GM13976 (cell line): ENCODE measurements at places on chromosomes 3 and 15.

GRCh38 chr3:195774917-195775316 lies 36.8 kb downstream of the MUC4 start:
- peak; percentile 47 for DNase-seq

DNA sequence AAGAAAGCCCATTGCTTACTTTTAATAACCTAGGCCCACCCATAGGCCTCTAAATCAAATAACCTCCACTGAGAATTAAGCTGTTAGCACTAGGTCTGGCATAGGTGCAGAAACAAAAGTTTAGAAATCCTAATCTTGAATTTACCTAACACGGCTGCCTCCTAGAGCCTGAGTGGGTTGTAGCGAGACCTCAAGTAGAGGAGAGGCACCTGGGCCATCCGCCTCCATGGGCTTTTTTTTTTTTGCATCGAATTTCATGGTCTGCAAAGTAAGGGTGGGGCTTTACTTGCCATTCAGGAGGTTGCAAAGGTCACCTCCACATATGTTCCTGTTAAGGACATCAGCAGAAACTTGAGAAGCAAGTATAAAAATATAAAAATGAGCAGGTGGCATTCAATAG lies 6.6 kb upstream of the TPM1 start:
- no peak for DNase-seq

DNA sequence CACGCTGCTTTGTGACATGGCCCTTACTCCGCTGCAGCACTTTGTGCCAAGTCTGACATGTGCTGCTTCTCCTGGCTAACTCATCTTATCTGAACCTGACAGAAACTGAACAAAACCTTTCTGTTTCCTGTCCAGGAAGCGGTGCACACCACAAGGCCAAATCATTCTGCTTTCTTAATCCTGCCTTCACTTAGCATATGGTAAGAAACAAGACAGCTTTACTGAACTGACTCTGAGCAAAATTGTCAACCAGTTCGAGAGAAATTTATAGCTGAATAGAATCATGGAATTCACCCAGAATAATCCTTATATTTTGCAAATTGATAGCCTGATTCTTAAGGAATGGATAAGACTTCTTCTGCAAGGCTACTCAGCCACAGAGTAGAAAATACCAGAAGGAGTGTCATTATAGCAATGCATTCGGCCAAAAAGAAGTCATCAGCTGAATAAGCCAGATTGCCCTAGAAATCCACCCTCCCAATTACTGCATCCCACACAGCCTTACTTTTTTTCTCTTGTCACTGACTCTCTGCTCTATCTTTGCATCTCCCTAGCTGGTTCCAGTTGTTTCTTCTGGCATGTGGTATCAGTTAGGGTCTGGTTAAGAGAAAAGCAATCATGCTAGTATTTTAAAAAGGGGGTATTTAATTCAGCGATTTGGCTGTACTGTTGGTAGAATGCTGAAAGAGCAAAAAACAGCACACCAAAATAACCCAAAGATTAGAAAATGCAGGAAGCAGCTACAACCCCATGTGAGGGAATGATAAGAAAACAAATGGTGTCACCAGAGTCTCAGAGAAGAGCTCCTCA lies 41.6 kb upstream of the STRIT1 start:
- DNase-seq: no peak

DNA sequence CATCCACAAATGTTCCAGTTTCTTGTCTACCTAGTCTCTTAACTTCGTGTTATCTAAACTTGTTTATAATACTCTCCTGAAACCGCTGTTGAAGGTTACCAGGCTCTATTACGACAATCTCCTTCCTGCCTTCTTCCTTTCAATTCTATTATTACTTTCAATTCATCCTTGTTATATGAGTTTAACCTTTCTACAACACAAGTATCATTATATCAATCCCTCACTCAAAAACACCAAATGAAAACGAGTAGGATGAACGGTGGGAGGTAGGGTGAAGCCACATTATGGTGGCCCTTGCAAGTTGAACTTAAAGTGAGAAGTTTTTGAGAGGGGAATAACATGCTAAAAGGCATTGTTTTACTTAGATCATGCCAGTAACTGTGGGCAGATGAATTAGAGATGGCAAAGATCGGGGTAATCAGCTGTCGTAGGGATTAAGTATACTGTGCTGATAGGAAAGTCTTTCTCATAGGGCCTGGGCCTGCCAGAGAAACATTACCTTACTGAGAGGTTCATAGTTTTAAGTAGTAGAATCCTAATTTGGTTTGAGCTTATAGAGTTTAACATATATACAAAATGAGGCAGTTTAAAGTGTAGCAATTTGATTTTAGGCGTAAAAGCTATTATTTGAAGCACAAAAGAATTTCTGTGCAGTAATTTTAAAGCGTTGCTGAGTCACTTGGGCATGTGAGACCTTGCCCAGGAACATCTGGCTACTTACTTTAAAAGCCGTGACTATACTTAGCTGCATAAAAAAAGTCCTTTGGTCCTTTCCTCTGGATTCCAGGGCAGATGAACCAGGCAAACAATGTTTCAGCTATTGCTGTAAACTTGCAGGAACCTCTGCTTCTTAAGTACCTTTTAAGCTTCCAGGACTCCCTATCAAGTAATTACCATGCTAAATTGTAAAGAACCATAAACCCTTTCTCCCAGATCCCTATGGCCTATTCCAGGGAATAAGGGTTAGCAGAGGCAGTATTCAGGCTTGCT lies 3.3 kb upstream of the CEP97 start:
- DNase-seq: no peak

GRCh38 chr3:79954756-79955155 lies 187.0 kb upstream of the ROBO1 start:
- DNase-seq: no peak

DNA sequence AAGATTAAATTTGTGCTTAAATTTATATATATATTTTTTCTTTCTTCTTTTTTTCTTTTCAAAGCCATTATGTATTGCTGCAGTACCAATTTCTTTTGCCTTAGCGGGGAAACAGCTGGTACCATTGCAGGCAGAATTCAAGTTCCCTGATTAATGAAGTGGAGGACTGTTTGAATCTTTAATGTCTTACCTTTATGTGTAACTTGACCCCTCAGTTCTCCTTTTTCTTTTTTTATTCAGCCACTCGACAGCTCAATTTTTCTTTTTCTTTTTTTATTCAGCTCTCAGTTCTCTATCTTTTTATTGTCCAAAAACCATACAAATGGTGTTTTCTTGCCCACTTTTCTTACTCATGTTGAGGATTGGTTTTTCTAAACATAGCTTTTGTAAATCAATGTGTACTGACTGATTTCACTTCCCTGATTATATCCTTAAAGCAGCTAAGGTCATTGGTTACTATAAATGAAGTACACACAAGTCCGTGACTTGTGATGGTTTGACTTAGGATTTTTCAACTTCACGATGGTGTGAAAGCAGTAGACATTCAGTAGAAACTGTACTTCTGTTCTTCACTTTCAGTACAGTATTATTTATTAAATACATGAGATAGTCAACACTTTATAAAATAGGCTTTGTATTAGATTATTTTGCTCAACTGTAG lies 22.8 kb downstream of the ATP2C1 start:
- peak; percentile 40 for DNase-seq

- DNase-seq: no peak
Measured at GRCh38 chr15:97931314-97931713, 29.2 kb upstream of the ARRDC4 start.

DNA sequence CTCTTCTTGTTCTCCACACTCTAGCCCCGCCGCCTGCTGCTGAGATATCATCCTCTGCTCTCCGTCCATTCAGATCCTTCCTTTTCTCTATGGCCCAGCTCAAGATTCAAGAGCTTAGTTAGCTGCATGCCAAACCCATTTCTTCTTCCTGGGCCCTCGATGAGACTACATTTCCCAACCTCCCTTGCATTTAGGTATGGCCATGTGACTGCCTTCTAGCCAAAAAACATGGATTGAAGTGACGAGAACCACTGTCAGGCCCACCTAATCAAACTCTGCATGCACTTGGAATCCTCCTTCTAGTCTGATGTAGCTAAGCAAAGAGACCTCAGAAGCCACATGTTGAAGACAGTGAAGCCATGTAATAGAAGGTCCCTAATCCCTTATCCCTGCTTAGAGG lies 308.2 kb downstream of the VPS13C start:
- no peak for DNase-seq

DNA sequence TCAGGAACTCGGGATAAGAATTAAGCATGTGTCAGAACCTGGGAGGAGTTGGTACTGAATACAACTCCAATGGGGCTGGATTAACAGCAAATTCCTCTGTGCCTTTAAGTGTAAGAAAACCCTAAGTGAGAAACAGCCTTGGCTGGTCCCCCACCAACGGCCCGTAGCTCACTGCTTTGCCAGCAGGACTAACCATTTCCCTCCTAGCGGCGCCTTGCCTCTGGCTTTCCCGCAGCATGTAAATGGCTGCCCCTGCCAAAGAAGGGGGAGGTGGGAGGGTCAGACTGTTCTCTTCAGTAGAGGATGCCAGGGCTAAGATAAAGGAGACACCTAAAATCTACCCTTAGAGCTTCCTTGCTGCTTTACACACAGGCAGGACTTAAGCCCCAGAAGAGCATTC lies 51.0 kb upstream of the SH3GL3 start:
- DNase-seq: no peak

GRCh38 chr3:133023362-133023761 lies 14.8 kb upstream of the TMEM108 start:
- DNase-seq: no peak

- no peak for DNase-seq
Measured at GRCh38 chr3:13494463-13495350, 14.6 kb downstream of the HDAC11 start.

DNA sequence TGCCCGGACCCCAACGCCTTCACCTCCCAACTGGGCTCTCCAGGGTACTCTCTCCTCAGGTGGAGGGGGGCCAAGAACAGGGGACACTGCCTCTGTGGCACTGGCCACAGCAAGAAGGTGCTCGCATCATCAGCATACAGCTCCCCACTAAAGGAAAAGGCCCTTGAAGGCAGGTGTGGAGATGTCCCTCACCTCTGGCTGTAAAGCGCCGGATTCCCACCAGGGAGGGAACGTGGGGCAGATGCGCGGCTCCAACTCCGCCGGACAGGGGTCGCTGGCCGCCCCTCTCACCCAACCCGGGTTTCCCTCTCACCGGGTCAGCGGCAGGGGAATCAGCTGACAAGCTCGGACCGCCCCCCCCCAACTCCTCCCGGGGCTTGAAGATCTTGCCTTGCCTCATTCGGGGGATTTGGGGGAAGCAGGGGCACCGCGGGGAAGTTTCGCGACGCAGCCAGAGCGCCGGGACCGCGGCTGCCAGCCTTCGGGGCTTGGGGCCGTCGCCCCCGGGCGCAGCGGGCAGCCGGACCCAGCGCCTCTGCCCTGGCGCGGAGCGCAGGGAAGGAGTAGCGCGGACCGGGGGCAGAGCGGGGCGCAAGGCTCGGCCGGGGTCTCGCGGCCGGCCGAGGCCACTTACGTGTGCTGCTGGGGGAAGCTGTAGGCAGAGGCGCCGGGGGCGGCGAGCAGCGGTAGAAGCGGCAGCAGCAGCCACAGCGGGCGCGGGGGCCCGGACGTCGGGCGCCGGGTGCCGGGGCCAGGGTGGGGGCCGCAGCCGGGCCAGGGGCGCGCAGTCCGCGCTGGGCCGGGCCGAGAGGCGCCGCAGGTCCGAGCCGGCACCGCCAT lies 630 bp downstream of the CACNA2D2 start:
- DNase-seq: no peak

DNA sequence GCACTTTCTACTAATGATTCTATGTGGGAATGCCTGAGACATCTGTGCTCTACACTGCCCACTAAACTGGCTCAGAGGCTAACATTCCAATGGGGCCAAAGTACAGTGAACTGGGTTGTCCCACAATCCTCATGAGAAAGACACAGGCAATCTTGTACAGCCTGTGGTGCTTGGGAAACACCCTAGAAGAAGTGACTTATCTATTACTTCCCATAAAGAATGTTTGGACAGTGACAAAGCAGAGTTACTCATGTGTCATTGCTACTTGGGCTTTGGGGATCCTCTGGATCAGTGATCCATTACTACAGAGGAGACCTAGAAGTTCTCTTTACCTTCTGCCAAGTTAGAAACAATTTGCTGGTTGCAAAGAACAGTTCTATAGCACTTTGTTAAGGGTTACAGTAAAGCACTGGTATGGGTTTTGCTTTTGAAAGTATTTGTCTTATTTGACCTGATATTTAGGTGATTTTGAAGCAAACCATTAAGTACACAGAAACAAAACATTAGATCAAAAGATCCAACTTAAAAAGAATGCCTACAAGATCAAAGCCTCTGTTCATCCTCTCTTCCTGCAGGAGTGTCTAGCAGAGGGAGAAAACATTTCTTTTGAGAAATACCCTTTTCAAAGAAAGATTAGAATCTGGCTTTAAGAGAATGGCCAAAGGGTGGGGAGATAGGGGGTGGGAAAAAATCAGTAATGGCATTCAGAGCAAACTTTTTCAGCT lies 75.8 kb downstream of the CTNNB1 start:
- no peak for DNase-seq

GRCh38 chr3:71228156-71228866 lies 355.2 kb downstream of the FOXP1 start:
- DNase-seq: no peak

GRCh38 chr3:169241991-169242707 lies 421.4 kb downstream of the MECOM start:
- no peak for DNase-seq
